Stimulated activated CD4-positive, alpha-beta T cell treated with anti-CD3 and anti-CD28 coated beads, Interleukin-1b, Interleukin-23, amount 100 ng/mL, for 1 hour (primary cell): ENCODE measurements at places on chromosomes 1 and 21.

GRCh38 chr1:219317762-219318353 lies 144.2 kb downstream of the LYPLAL1 start:
- DNase-seq = no peak

- DNase-seq = no peak
These were observed 9.5 kb downstream of the GPR137B start for GRCh38 chr1:236151739-236152424.

DNA sequence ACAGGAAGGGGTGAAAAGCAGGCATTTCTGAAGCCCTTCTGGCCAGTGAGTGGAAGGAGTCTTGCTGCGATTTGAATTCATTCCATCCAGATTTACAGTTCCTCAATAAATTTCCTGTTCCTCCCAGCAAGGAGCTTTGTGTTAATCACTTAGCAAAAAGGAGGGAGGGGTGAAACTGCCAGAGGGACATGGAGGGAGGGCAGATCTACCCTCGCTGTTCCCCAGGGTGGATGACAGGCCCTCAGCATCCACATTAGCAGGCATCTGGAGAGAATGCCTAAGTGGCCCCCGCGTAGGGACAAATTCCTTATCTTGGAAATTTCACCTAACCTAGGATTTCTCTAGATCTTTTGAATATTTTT lies 1.2 kb downstream of the ETV3 start:
- no peak for DNase-seq

DNA sequence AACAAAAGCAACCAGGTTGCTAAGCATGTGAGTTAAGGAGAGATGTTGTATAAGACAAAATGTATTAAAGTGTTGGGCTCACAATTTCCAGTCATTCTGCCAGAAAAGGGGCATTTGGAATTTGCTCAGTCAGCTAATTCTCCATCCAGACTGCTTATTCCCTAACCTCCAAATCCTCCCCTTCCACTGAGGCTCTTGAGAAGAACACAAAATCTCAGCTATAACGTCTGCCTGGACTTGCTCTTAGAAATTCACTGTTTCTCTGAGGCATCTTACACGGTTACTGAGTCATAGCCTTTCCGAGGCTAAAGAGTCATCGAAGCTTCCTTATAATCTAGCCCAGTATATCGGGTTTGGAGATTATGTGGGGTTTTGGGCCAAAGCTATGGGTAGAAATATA lies 548.2 kb upstream of the ADGRL4 start:
- DNase-seq = no peak

DNA sequence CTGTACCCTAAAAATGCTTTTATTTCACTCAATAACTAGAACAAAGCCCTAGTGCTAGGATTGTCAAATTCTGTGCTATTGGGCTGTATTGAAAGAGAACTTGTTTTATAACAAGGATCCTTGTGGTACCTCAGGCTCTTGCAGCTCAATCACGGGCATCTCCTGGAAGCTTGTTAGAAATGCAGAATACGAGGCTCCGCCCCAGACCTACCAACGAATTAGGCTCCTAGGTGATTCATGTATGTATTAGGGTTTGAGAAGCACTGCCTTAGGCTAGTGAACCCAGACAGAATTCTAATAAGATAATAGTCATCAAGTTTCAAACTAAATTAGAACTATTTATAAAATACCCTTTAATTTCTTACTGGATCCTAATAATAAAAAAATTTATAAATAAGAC lies 45.6 kb downstream of the ZZZ3 start:
- DNase-seq = no peak

DNA sequence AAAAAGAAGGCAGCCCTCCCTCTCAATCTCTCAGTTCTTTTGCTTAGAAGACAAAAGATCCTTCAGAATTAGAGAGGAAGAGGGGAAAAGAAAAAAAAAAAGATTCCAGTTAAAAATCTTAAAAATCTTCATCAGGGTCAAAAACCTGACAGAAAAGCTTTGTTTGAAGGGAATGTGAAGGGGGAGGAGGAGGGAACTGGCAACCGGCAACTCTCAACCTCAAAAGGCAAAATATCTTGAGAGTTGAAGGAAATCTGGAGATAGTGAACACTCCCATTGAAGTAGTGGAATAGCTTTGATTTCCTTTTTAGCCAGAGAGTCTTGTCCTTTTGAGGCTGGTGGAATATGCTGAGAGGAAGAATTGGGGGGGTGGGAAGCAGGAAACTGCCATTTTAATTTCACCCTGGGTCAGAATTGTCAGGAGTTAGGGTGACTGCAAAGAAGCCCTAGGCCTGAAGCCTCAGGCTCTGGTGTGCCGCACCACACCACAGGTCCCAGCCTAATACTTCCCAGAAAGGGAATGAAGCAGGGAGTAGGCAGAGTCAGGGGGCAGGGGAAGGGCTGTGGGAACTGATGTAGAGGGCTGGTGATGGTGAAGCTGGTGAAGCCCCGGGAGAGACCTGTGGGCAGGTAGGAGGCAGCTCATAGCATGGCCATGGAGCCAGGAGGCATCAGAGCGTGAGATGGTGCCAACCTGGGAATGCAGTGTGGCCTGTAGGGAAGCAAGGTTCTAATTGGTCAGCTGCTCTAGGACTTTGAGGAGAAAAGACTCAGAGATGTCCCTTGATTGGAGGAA lies 24.6 kb downstream of the KIRREL1 start:
- no peak for DNase-seq

- DNase-seq = no peak
These were observed 11.4 kb upstream of the PRPF3 start for GRCh38 chr1:150309758-150310508.

- DNase-seq = no peak
These were observed 1.7 kb upstream of the DMRTA2 start for GRCh38 chr1:50424884-50425375.

GRCh38 chr21:45318556-45319404 lies 31.1 kb upstream of the POFUT2 start:
- no peak for DNase-seq

DNA sequence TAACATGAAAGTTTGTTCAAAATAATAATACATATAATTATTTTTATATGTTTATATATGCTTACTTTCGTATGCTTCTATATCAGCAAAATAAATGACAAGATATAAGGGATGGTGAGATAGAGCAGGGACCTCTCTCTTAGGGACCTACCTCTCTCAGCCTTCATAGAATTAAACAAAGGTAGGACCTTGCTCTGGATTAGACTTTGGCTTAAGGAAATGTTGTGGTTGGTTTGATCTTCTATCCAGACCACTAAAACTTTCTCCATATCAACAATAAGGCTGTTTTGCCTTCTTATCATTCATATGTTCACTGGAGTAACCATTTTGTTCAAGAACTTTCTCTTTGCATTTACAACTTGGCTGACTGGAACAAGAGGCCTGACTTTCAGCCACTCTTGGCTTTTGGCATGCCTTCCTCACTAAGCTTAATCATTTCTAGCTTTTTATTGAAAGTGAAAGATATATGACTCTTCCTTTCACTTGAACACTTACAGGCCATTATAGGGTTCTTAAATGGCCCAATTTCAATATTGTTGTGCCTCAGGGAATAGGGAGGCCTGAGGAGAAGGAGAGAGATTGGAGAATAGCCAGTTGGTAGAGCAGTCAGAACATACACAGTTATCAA lies 14.4 kb downstream of the FRRS1 start:
- DNase-seq = no peak

GRCh38 chr1:161501234-161501633 lies 4.0 kb upstream of the FCGR2A start:
- no peak for DNase-seq

DNA sequence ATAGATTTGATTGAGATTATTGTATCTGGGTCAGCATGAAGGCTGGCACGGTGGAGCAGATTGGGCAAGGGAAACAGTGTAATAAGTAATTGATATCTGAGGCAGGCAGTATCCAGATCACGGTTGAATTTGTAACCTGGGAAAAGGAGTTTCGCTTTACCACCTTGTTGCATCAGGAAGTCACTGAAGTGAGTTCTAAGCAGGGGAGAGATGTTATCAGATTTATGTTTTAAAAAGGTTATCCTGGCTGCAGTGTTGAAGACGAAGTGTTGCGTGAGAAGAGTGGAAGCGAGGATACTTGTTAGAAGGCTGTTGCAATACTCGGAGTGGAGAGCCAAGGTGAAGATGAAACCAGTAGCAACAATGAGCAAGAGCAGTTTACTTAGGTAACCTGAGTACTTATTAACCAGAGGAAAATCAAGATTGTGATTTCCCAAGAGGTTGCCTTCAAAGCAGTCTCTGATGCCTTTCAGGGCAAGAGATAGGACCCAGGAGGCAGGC lies 77.8 kb downstream of the LHX9 start:
- DNase-seq = no peak

DNA sequence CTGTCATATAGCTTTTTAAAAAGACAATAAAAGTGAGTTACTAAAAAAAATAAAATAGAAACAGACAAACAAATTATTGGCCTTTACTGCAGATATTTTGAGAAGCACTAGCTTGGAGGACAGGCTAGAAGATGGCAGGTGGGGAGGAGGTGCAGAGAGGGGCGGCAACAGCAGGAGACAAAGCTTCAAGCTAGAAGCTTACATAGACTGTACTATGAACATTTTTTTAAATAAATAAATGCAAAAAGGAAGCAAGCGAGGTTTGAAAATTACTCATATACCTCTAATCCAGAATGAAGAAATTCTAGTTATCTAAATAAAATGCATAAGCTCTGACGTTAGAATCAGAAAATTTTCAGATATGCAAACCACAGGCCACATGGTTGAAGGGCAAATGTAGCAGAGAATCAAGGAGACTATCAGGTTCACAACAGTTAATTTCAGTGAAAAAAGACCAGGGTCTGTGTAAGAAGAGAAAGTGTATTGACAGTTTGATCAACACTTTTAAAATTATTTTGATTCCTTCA lies 54.9 kb downstream of the NRIP1 start:
- DNase-seq = no peak

DNA sequence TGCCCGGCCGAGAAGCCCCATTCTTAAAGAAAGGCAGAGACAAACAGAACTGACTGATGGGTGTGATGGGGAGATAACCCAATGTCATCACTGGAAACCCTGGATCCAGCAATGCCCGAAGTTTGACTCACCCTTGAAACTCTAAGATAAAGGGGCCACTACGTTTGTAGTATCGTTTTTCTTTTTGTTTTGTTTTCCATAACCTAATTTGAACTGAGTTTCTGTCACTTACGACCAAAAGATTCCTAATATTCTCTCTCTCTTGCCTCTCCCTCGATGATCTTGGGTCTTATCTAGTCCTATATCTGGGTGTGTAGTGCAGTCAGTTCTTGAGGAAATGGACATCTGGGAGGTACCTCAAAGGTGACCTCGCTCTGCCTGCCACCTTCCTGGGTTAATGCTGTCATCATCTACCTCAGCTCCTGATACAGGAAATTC lies 57.8 kb upstream of the ID3 start:
- no peak for DNase-seq

DNA sequence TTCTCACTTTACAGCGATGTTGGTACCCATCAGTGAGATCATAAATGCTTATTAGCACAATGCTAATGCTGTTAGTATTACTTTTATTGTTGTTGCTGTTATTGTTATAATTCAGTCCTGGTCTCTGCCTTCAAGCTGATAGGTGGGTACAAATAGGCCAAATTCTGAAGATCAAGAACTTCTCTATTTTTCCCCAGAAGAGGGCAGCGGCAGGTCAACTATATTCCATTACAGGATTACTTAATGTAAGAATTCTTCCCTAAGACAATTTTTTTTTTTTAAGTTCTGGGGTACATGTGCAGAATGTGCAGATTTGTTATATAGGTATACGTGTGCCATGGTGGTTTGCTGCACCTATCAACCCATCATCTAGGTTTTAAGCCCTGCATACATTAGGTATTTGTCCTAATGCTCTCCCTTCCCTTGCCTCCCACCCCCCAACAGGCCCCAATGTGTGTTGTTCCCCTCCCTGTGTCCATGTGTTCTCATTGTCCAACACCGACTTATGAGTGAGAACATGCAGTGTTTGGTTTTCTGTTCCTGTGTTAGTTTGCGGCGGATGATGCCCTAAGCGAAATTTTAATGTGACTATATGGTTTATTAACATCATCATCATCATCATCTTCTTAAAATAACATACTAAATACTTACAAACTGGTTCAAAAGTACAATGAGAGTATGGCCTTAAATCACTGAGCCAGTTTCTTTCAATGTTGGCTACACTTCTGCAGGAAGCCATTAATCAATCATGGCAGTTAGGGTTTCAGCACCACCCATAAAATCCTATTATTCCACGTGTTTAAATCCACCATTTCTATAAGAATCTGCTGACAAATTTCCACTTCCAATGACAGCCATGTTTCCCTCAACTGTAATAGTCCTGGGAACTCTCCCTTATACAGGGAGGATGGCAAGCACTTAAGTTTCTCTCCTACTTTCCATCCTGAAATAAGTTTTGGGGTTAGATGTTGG lies 19.2 kb downstream of the SLC19A2 start:
- DNase-seq = no peak

GRCh38 chr1:118999348-119000071 lies 11.4 kb upstream of the TBX15 start:
- no peak for DNase-seq

GRCh38 chr1:31596737-31597097 lies 20.4 kb downstream of the TINAGL1 start:
- no peak for DNase-seq

DNA sequence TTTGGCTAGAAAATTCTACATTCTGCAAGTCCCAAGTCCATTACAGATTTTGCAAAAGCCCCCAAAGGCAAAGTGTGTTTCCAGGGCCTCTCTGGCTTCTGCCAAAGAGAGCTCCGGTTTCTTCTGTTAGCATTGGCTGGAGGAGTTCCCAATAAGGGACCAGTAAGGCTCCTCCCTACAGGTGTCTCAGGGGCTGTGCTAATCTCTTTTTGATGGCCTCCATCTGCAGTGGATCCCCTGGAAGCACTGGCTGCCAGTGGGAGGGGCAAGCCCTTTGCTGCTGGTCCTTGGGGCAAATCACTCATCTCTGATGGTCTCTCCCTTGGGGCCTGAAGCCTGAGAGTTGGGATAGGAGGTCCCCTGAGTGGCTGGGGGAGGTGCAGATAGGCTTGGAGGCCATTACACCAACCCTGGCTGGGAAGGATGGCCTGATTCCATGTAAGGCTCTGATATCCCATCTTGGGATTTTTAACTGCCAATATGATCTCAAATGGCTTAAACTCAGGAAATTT lies 89.1 kb upstream of the USP24 start:
- no peak for DNase-seq

GRCh38 chr1:226737819-226738420 lies 1.2 kb downstream of the ITPKB start:
- DNase-seq = peak; percentile 24

- no peak for DNase-seq
These were observed 184.6 kb upstream of the OLFM3 start for GRCh38 chr1:102181341-102181740.

DNA sequence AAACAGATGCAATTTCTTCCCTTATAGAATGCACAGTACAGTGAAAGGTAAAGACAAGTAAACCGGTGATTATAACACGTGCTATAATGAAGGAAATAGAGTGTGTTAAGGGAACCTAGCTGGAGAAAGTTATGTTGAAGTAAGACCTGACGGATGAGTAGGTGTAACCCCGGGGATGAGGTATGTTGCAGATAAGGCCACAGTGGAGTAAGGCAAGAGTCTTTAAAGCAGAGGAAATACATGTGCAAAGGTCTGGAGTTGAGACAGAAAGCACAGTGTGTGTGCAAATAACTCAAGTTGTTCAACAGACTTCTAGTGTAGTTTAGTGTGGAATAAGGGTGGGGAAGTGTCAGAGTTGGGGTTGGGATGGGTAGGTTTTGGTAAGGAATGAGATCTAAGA lies 2.9 kb downstream of the DBT start:
- no peak for DNase-seq
